ENCODE measurements at places on chromosomes 13 and 19.

DNA sequence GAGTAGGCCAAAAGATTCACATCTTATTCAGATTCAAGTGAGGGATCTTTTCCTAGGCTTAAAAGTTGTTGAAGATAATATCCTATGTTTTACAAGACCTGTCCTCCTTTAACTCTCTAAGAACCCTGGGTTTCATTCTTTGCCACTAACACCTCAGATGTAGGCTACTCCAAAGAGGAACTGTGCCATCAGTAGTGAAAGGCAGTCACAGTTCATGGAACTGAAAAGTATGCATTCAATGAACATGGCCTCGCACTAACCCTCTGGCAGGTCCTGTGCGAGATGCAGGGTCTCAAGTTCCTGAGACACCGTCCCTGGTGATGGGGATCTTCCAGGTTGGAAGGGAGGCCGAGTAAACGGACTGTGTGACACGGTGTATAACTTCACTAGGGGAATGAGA is 4.3 kb downstream of the LGALS14 start:
- no peak for DNase-seq

- DNase-seq: peak; percentile 53
These were observed 957 bp downstream of the NUMBL start for GRCh38 chr19:40689339-40690049.

- DNase-seq: no peak
These were observed 122.5 kb downstream of the STK24 start for GRCh38 chr13:98454389-98454881.

- DNase-seq: no peak
These were observed 31.0 kb downstream of the PIP5K1C start for GRCh38 chr19:3669082-3669946.

DNA sequence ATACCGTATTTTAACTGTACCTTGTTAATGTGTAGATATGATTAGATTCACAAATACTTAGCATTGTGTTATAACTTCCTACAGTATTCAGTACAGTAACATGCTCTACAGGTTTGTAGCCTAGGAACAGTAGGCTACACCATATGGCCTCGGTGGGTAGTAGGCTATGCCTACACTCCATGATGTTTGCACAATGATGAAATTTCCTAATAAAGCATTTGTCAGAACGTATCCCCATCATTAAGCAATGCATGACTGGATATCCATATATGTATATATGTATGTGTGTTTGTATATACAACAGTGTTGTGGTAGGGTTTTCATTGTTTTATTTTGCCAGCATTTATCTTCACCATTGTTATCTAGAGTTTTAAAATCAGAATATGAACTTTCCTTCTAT is 119.4 kb downstream of the SLC7A1 start:
- DNase-seq: no peak

- no peak for DNase-seq
These were observed 26.6 kb downstream of the PPP1R37 start for GRCh38 chr19:45119582-45119981.

DNA sequence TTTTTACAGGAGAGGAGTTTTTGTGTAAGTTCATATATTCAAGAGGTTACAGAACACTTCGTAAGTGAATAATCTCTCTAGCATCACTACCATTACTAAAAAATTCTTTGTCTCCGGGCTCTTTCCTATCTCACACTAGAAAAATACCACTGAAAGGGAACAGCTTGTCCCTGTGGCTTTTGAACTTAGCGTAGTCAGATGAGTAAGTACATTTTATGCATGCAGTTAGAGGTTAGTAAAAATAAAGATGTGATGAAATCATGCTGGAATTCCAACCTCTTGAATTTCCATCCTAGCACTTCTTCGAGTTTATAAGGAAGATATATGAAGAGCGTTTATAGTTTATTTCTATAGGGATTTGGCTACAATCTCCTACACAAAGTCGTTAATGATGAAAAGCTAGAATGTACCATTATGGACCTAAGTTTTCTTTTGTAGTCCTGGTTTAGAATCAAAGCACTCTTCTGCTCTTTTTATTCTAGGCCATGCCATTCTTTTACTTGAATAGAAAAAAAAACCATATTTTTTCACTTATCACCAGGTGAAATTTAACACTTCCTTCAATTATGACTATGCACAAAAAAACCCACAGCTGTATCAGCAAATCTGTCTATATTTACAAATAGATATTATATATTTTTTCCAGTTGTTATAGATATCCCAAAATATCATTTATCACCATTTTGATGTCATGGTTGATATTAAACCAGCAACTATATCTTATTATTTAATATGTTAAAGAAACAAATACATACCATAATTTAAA is 139.9 kb upstream of the PCDH9 start:
- DNase-seq: no peak

DNA sequence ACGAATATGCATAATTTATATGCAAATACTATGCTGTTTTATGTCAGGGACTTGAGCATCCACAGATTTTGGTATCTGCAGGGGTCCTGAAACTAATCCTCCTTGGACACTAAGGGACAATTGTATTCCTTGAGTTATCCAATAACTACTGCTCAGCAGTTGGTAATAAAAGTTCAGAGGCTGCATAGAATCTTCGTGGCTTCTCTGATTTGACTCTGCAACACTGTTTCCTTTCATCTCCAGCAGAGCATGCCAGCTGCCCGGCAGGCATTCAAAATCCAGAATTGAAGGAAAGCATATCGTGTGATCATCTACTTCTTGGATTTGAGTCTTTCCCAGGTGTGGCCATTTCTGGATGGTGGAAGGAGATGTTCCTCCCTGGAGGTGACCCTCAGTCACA is 64.5 kb upstream of the MRI1 start:
- DNase-seq: no peak

DNA sequence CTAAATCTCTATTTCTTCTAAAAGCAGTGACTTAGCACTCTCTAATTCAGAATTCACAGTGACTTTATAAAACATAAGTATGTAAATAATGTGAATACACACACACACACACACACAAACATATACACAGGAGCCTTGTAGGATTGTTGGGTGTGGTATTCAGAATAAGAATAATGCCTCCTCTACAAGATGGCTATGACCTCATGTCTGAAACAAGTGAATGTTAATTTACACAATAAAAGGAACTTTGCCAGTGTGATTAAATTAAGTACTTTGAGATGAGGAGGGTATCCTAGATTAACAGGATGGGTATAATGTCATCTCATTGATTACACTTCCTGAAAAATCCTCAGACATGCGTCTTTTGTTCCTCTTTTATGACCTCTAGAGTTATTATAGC is 234.6 kb downstream of the SLITRK6 start:
- no peak for DNase-seq

DNA sequence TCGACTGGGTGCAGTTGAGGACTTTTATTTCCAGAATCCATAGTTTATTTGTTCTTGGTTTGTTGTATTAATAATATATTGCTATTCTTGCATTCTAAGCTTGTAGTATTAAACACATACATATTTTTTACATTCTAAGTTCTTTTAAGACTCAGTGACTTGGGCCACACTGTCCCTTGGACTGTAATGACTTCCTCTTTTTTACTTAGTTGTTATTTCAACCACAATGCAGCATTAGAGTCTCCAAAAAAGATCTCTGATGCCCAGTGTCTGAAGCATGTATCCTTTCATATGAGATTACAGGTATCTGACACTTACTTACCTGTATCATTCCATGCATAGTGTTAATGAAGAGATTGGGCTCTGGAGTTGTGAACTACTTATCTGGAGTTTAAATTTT is 864.9 kb upstream of the PCDH20 start:
- no peak for DNase-seq

DNA sequence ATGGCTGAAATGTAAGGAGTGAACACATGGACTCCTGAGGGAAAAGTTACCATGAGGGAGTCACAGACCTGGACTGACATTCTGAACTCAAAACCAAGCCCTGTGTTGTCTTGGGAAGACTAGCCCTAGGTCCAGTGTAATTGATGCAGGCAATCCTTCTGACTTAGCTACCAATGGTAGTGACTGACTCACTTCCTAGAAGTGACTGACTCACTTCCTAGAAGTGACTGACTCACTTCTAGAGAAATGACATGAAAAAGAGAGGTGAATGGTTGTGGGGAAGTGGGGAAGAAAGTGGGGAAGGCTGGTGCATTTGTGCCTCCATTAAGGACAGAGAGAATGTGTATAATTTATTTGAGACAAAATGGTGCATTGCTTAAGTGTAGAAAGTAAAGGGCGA is 49.9 kb downstream of the EDNRB start:
- DNase-seq: no peak

DNA sequence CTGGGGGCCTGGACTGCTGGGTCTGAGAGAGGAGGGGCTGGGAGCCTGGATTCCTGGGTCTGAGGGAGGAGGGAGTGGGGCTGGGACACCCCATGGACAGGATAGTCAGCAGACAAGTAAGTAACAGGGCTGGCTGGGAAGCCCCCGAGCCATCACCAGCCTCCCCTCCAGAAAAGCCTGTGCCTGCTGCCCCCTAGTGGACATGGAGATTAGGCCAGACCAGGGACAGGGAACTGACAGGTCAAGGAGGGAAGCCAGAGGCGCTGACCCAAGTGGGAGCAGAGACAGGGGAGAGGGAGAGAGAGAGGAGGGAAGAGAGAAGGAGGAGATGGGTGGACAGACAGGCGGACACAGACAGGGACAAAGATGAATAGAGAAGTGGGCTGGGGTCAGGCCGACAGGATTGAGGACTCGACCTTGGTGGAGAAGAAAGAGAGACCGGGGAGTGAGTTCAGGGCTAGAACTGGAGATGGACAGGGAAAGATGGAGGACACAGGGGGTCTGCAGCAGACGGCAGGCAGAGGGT is 6.7 kb upstream of the ERFL start:
- peak; percentile 74 for DNase-seq

DNA sequence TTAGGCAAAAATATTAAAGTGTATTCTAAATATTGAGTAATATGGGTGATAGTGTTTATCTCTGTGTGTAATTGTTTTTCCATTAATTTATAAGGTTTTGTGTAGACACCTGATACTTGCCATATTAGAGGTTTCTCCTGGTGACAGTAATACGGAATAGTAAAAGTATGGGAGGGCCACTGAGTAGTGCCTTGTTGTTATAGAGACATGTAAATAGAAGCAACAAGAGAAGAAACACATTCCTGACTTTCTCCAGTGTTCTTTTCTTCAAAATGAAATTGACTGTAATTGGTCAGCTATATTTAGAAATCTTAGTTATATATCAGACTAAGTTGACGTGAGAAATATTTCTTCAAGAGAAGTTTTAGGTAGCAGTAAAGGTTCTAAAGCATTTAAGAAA is 18.5 kb downstream of the RNASEH2B start:
- no peak for DNase-seq

- no peak for DNase-seq
These were observed 566.4 kb downstream of the PCDH9 start for GRCh38 chr13:66663711-66664110.

GRCh38 chr13:36706755-36707154 is 32.9 kb downstream of the SERTM1 start:
- no peak for DNase-seq

GRCh38 chr19:32407004-32407992 is 1.7 kb downstream of the DPY19L3 start:
- DNase-seq: peak; percentile 72

DNA sequence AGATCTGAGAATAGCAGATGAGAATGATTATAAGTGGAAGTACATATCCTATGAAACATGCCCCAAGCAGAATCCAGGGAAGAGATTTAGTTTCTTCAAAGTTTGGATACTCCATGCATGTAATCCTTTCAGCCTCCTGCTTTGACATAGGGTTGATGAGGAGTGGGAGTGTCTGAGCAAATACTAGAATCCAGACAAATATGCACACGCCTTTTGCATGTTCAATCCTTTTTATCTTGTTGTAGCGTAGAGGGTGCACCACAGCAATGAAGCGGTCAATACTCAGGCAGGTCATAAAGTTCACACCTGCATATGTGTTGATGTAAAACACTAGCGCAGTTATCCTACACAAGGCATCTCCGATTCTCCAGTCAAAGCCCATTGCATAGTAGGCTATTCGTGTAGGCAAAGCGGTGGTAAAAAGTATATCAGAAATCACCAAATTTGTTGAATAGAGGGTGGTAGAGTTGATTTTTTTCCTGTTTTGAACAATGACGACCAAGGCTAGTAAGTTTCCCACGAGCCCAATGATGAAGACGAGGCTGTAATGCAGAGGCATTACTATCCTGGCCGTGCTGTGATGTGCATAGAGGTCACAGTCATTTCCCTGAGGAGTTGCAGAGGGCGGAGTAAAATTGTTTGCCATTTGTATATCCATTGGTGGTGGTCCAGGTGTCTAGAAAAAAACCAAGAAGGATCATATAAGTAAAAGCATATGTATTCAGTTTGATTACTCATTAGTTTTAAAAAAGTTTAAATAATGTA is 11.5 kb downstream of the GPR183 start:
- DNase-seq: no peak

DNA sequence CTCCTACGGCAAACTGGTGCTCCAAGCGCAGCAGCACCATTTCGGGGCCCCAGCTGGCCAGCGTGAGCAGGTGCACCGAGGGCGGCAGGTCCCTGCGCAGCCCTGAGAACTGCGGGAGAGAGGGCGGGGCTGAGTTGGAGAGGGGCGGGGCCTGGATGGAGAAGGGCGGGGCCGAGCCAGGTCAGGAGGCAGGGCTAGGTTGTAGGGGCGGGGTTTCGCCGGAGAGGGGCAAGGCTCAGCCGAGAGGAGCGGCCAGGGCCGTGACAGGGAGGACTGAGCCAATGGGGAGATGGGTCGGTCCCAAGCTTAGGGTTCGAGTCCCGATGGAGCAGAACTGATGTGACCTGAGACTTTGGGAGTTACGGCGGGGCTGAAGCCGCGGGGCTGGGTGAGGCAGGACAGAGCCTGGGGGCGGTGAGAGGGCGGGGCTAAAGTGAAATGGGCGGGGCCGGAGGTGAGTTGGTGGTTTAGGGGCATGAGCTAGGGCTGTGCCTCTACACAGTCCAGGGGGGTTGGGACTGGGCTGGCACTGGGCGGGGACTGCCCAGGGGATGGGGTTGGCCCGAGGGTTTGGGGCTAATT is 19.0 kb downstream of the MAN2B1 start:
- peak; percentile 78 for DNase-seq

- peak; percentile 92 for DNase-seq
These were observed 6.0 kb upstream of the BSG start for GRCh38 chr19:566403-566802.

DNA sequence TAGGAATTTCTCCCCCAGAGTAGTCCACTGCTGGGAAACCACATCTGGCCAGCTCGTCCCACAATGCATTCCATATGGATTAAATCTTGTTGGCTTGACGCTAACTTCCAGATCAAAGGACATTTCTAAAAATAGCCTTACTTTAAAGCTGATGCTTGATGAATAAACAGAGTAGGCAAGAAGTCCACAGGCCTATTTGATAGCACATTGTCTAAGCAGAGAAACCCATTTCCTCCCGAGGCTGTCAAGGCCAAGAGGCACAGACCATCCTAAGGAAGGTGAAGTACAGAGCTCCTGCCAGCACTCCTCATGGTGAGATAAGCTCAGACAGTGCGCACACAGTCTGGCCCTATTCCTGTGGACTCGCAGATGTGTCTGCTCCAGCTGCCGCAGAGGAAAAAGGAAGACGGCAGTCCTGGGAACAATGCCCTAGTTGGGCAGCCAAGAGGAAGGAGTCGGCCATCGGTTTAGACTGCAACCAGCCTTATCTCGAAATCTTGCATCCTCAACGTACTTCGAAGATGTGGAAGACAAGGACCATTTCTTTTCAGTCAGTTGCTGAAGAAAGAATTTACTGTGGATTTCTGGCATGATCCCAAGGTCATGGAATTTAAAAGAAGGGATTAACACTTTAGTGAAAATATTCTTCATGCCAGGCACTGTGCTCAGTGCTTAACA is 156.8 kb downstream of the RGCC start:
- no peak for DNase-seq

Measured in K562 (cell line).